ENCODE measurements at places on chromosomes 7 and 10.
A peak's percentile ranks its signal among the peaks of the same experiment; 100 is the strongest.

DNA sequence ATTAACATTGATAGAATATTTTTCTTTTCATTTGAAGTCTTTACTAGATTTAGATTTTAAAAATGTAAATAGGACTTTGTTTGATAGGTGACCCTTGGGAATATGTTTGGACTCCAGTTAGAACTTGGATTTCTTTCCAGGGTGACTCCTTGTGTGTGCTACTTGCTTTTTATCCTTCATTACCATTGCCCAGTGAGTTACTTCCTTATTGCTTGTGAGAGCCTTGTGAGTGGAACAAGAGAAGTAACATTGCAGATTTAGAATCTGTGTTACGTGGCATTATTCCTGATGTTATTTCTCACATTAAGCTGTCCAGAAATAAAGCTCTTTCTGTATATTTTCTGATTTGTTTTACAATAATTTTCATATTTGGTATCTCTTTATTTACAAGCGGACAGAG lies 128.0 kb upstream of the LRGUK start:
- no peak for DNase-seq

GRCh38 chr7:133683182-133683454 lies 430.2 kb downstream of the EXOC4 start:
- DNase-seq, result no peak

DNA sequence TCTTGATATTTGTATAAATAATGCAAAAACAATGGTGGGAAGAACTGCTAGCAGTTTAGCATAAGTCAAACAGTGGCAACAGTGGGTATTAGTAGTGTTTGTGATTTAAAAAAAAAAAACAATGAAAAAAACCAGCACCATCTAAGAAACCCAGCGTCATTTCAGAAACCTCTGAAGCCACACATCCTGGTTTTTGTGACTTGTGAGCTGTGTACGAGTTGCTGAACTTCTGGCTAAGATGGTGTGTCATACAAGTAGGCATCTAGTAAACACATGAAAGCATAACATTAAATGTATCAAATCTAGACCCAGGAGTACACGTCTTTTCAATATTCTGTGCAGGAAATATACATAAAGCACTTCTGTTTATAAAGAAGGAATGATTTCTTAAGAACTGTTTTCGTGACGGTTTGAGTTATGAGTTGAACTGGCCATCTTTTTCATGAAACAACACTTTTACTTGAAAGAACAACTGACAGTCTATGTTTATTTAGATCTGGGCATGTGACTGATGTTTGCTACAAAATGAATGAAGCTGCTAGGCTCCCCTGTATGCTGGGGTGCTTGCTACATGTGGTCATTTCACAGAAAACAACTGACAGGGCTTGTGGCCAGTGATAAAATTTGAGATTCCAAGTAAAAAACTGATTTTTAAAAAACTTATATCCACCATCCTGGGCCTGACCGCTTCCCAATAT lies 143.5 kb downstream of the PIP4K2A start:
- DNase-seq, result no peak

- DNase-seq, result no peak
These were observed 26.0 kb downstream of the DNAJC12 start for GRCh38 chr10:67812007-67812406.

DNA sequence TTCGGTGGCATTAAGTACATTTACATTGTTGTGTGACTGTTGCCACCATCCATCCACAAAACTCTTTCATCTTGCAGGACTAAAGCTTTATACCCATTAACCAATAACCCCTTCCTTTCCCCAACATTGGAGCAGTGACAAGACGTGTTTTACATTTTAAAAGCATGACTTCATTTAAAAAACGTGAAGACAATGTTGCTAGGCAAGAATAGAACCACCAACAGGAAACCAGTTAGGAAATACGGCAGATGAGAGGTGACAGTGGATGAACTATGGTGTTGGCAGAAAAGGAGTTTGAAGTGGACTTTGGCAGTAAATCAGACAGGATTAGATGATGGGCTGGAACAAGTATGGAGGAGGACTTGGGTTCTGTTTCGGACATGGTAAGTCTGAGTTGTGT lies 17.0 kb downstream of the TMEM236 start:
- DNase-seq, result no peak

DNA sequence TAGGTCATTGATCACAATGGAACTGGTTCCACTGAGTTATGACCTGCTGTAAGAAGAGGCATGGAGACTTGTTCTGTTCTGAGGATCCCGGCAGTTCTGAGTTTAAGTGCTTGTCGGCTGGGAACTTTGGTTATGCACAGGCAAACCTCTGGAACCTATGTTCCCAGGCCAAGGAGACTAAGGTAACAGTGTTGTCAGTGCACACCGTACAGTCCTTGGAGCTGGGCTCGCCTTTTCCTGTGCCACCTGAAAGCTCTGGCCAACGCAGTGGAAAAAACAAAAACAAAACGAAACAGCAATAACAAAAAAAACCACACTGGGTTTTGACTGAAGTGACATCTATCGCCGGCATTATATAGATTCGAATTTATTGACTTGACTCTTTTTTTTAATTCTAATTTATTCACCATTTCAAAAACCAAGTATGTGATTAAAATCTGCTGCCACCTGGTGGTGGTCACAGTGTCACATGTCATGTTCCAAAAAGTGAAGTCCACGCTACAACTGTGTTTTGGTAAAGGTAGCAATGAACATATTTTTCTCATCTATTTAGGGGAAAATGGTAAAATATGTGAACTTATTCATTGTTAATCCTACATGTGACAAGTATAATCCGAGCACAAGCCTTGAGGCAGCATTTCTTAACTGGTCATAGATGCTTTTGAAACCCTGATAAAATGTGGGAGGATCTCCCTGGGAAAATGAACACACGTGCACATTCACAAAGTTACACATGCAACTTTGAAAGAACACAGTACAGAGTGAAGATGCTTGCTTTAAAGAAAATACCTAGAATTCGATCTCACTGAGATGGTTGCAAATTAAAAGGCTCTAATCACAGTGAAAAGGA lies 113.8 kb upstream of the PPP2R2D start:
- DNase-seq, result peak; percentile 7

DNA sequence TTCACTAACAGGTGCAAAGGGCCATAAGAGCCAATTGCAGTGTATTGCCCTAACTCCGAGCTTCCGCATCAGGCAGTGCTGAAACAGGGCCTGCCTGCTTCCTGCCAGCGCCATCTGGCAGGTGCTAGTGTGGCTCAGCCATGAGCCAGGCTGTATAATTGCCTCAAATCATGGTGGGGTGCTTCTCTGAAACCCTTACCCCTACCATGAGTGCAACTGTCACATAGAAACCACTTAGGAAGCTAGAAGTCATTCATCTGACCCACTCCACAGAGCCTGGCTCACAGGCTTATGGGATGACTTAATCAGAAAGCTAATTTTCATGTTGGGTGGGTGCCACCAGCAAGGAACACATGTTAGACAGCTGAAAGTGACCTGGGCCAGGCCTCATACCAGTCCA lies 133.3 kb upstream of the LAMB4 start:
- DNase-seq, result no peak

- peak; percentile 41 for DNase-seq
These were observed 859.2 kb downstream of the GATA3 start for GRCh38 chr10:8913720-8914119.

GRCh38 chr7:5497295-5498103 lies 73.9 kb upstream of the TNRC18 start:
- DNase-seq, result no peak

- DNase-seq, result no peak
These were observed 168.9 kb upstream of the PFKP start for GRCh38 chr10:2898509-2898860.

DNA sequence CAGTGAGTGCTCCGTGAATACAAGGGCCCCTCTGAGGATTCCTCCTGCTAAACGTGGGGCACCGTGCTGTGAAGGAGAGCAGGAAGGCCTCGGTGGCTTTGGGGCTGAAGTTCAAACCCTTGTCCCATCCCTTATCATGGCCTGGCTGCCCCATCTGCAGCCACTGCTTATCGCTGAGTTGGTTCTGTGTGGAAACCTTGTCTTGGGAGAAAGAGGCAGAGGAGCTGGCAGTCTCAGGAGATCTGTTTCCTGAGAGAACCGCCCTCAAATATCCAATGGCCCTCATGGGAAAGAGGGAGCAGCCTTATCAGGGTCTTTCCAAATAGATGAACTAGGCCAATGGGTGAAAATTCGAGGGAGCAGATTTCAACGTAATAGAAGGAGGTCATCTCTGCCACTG lies 52.0 kb upstream of the NRF1 start:
- no peak for DNase-seq

DNA sequence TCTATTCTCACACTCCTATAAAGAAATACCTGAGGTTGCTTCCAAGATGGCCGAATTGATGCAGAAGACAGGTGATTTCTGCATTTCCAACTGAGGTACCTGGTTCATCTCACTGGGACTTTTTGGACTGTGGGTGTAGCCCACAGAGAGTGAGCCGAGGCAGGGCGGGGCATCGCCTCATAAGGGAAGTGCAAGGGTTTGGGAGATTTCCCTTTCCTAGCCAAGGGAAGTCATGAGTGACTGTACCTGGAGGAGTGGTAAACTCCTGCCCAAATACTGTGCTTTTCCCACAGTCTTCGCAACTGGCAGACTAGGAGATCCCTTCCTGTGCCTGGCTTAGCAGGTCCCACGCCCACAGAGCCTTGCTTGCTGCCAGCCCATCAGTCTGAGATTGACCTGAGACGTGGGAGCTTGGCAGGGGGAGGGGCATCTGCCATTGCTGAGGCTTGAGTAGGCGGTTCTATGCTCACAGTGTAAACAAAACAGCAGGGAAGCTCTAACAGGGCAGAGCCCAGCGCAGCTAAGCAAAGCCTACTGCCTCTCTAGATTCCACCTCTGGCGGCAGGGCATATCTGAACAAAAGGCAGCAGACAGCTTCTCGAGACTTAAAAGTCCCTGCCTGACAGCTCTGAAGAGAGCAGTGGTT lies 152.2 kb downstream of the ARL4A start:
- no peak for DNase-seq

GRCh38 chr7:12056977-12057376 lies 154.1 kb upstream of the TMEM106B start:
- DNase-seq, result no peak

DNA sequence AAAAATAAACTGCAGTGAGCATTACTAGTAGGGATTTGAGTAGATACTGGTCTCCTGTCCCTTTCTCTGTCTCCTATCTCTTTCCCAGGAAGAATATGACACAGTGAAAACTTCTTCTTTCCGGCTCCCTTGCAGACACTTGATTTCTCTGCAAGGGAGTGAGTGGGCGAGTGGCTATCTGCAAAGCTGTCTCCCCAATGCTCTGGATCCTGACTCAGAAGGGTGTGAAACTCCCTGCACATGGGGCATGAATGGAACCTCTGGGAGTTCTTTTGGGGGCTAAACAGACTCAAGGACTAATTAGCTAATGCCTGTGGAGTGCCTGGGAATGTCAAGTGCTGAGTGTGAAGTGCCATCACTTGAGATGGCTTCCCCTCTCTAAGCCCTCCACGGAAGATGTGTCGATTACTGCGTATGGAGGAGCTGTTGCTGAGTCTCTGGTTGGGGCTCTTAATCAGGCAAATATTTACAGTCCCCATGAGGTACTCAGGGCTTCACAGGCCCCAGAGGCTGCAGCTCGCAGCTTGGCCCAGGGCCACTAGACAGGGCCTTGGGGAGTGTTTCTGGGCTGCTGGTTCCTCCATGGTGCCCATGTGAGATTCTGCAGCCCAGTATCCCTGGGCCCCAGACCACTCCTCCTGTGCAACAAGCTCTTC lies 139.8 kb downstream of the RPS24 start:
- no peak for DNase-seq

DNA sequence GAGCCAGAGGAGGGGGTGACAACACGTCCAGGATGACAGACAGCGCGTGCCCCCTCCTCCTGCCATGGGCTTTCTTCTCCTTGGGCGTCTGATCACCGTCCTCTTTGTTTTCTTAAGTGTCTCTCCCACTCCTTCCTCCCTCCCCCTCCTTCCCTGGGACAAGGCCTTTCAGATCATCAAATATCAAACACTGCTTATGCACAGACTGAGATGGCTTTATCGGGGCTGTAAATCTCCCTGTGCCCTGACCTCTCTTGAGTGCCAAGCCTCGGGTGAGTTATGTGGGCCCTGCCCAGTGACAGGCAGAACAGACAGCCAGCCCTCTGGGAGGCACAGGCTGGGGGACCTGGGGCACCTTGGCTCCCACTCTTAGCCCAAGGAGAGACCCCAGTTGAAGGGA lies 116.4 kb downstream of the C10orf105 start:
- peak; percentile 36 for DNase-seq

GRCh38 chr10:120997756-120998155 lies 146.6 kb downstream of the WDR11 start:
- DNase-seq, result no peak

- no peak for DNase-seq
These were observed 51.3 kb downstream of the HIP1 start for GRCh38 chr7:75687246-75688088.

DNA sequence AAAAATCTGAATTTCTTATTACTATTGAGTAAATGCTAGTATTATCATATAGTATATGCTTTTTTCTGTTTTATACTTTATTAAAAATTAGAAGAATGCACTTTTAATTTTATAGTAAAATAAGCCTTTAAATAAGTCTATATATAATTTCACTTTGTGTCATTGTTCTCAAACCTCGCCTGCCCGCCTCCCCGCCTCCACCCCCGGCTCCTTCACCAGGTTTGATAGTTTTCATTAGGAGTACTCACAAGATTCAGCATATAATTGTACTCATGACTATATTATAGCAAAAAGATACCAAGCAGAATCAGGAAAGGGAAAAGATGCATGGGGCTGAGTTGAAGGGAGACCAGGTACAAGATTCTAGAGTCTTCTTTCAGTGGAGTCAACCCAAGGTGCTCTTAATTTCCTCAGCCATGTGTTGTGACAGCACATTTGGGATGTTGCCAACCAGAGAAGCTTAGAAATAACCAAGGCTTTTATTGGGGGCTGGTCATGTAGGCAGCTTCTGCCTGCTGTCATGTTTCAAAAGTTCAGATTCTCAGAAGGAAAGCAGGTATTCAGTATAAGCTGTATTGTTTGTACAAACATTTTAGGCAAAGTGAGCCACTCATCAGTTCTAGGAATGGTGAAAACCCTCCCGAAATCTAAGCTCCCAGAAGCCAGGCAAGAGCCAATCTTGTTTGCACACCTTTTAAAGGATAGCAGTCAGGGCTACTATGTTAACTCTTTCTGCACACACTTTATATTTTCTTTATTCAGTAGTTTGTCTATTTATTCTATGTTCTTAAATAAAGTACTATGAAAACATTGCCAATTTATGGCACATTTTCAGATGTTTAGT lies 12.3 kb downstream of the NHLRC2 start:
- DNase-seq, result no peak

- DNase-seq, result no peak
These were observed 78.4 kb downstream of the AKR1D1 start for GRCh38 chr7:138154661-138155060.

DNA sequence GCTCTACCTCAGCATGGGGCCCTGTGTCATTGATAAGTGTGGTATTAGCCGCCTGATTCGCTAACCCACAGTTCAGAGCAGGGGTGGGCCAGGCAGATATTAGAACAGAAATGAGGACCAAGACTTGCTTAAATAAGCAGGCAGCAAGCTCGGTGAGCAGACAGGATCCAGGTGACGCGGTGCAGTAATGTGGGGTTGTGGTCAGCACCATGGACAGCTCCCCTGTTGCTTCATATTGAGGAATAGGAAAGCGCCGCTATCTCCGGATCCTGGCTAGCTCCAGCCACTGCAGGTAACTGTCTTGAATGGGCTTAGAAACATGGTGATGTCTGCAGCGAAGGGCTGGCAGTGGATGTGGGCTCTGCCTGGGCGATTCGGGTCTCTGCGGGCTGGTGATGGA lies 51.3 kb upstream of the GPR26 start:
- DNase-seq, result peak; percentile 51

GRCh38 chr7:63093481-63093880 lies 905.2 kb upstream of the ZNF722 start:
- DNase-seq, result no peak

GRCh38 chr7:42226354-42226941 lies 10.6 kb downstream of the GLI3 start:
- no peak for DNase-seq

Data from SW480 (cell line).